Gastroesophageal sphincter (tissue), 4 donors: ENCODE measurements at places on chromosomes 16 and 17. TPM values are rescaled to one million over a fixed set of nuclear protein-coding genes. Genes with fewer than 3 reads are reported as not detected.
A peak's percentile ranks its signal among the peaks of the same experiment; 100 is the strongest.

- ATAC-seq, result no peak
Measured at GRCh38 chr17:7580604-7581575, 1.5 kb downstream of the CD68 start.

- ATAC-seq, result no peak
Measured at GRCh38 chr17:57340160-57340981, 84.0 kb downstream of the MSI2 start.

DNA sequence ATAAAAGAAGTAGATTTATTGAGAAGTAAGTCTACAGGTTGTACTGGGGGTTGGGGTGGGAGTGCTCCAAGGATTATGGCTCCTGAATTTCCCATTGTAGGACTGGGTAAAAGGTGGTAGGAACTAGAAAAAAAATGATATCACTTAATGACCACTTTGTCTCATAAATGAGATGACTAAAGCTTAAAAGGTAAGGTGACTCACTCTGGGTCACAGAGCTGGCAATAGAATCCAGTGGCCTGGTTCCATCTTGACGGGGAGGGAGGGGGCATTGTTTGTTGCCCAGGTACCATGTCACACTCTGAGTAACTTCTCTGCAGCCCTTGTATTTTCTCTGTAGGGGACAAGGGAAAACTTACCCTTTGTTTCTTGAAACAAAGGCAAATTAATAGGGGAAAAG is 126.1 kb downstream of the PITPNC1 start:
- no peak for ATAC-seq

TMEM238L gene
- total RNA-seq, result not detected

GRCh38 chr17:45963889-45964288 is 35.2 kb upstream of the STH start:
- no peak for ATAC-seq

GRCh38 chr16:29815032-29815721 is 775 bp upstream of the PAGR1 start:
- no peak for ATAC-seq

WFIKKN2 gene
- total RNA-seq, result 0.16 TPM

PPY gene
- total RNA-seq, result not detected

- no peak for ATAC-seq
Measured at GRCh38 chr16:86026916-86027315, 128.0 kb downstream of the IRF8 start.

STAT3 gene
- 146 TPM for total RNA-seq

CFAP52 gene
- total RNA-seq, result 0.40 TPM

DNA sequence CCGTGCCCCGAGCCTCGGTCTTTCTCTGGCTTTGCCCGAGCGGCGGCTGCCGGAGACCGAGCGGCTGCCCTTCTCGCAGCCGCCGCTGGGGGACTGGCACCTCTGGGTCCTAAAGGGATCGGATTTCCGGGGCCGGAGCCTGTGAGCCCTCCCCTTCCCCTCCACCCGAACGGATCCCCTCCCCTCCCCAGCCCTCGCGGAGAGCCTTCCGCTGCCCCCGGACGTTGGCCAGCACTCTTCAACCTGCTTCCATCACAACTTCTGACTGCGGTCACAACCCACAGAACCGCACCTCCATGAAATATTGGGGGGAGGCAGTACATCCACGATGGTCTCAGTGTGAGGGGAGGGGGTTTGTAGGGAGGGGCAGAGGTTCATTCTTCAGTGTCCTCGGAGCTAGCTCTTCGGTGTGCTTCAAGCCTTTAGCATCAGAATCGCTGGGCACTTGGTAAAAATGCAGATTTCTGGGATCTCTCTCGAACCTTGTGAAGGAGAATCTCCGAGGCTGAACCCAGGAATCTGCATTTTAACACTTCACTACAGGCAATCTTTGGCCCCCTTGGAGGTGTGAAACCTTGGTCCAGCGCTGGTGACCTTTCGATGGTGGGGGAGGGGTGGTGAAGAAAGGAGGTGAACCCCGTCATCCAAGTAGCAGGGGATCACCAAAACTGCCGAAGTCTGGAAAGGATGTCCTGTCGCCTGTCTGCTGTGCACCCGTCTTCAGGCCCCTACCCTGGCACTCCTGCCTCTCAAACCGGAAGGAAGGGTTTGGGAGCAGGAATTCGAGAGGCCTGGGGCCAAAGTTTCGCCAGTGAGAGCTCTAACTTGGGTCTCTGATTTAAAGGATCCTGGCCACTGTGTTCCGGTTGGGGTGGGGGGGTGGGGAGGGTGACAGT is 812 bp upstream of the PPP1R9B start:
- peak; percentile 80 for ATAC-seq

- no peak for ATAC-seq
Measured at GRCh38 chr17:40402668-40403067, 15.0 kb downstream of the TOP2A start.

DNA sequence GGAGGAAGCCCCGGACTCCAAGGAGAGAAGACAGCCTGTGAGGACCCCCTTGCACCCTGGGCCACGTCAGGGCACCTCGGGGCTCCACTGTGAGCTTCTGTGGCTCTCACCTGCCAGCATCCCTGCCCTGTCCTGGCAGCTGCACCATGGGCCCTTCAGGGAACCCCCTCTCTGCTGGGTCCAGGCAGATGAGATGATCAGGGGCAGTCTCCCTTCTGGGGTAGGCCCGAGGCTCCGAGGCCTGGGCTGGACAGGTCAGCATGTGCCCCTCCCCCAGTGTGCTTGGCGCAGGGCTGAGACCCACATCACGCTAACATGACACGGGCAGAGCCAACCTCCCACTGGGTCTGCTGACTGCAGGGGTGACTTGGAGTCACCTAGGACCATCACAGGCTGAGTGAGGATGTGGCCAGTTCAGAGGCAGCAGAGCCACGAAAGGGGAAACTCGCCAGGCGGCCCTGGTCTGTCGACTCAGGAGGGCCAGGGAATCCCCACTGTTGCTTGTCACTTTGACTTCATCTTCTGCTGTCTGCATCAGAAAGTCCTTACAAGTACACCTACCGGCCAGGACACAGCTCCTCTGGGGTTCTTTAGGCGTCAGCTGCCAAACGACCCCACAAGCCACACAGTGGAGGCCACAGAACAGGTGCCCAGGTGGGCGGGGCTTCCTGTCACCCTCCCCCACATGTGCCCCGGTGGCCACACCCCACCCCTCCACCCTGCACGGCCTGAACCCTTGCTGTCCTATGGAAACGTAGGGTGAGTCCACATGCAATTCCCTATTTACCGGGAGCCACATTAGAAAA is 2.2 kb downstream of the GALNS start:
- no peak for ATAC-seq

PRAC1 gene
- total RNA-seq, result not detected

CCL1 gene
- total RNA-seq, result not detected

CES5A gene
- not detected for total RNA-seq

DNA sequence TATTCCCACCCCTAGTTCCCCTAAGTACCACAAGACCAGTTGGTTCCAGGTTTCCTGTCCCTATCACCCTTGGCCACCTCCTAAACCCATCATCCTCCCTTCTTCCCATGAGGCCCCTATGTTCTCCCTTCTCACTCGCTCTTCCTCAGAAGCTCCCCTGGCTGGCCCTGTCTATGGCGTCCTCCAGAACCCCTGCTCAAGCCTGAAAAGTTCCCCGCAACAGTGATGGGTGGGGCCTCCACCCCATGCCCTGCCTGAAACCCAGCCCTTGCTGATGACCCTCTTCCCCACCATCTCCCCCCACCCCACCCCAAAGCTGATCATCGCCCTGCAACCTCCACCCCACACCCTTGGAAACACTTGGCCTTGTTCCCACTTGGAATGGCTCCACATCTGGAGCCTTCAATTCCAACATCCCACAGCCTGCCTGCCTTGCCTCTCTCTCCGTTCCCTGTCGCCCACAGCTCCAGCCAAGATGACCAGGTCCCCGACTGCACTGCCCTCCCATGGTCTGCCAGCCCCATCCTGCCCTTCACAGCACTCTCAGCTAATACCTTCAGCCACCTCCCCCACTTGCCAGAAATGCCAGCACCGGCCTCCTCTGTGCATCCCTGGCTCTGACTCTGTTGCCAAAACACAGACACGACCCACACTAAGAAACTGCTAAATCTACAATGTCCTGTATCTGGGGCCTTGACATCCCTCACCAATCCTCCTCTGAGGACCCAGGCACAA is 10.5 kb downstream of the OSBPL7 start:
- ATAC-seq, result no peak

DNA sequence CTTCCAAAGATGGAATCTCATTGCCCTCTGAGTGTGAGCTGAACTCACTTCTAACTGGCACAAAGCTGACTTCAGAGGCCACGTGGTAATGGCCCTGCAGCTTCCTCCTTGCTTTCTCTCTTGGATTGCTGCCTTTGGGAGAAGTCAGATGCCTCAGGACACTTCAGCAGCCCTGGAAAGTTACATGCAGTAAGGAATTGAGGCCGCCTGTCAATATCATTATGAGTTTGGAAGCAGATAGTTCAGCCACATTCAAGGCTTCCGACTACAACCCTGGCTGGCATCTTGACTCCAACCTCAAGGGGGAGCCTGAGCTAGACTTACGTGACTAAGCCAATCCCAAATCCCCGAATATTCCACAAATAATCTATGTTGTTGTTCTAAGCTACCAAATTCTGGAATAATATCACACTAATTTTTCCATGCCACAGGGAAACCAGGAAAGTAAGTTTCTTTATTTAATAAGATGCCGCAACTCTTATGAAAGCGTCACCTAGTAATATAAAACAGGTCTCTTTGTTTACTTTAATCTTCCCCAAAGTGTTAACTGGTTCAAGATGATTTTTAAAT is 13.6 kb downstream of the CEP20 start:
- peak; percentile 75 for ATAC-seq

SPG7 gene
- 95.0 TPM for total RNA-seq

DNA sequence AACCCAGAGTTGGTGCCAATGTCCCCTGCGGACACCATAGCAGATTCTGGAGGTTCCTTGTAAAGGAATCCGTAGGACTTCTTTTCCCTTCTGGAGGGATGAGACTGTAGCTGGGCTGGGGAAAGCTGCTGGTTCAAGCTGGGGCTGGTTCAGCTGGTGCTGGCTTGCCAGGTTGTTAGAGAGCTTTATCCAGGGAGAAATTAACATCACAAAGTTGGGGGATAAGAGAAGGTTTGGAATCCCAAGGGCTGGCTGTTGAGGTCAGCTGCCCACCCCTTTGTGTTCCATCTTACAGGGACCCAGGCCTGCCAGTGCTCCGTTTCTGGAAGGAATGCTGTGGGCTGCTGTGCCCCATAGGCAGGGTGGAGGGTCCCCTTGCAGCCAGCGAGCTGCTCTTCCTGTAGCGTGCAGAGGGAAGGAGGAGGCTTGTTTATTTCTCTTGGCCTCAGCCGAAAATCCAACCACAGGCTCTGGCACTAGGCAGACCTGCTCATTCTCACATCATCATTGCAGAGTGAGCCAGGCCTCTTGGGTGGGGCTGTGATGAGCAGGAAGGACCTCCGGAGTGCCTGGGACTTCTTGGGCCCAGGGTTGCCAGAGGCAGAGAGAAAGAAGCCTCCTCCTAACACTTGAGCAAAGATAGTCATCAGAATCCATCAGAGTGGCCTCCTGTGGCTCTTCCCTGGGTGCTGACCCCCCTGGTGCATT is 251.1 kb downstream of the SEC14L1 start:
- ATAC-seq, result peak; percentile 70

DNA sequence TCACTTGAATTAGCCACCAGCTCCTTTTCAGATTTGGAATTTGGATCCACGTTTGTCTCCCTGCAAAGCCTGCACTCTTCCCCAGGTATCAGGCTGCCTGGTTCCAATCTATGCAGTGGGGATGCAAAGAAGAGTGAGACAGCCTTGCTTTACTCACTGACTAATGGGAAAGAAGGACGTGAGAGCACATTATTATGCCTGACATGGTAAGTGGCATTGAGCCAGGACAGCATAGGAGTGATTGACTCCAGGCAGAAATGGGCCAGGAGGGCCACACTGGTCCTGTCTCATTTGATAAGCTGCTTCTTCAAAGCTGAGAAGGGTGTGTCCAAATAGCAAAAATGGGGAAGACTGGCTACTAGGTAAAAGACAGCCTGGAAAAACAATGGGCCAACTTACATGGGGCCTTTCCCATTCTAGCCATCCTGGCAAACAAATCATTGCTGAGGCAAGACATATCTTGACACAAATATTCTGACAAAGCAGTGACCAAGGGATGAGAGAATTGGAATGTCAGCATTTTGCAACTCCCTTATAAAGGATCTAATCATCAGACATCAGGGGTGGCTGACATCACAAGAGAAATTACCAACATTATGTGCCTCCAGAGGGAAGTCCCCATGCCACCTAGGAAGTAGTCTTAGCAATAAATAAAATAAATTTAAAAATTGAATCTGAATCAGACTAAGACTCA is 38.6 kb downstream of the CDH11 start:
- no peak for ATAC-seq

DNA sequence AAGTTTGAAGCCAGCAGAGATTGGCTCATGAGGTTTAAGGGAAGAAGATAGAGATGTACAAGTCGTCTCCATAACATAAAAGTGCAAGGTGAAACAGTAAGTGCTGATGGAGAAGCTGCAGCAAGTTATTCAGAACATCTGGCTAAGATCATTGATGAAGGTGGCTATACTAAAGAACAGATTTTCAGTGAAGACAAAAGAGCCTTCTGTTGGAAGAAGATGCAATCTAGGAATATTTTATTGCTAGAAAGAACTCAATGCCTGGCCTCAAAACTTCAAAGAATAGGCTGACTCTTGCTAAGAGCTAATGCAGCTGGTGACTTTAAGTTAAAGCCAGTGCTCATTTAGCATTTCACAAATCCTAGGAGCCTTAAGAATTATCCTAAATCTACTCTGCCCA is 26.0 kb downstream of the CCL4 start:
- no peak for ATAC-seq

- no peak for ATAC-seq
Measured at GRCh38 chr16:87619360-87620200, 17.3 kb downstream of the JPH3 start.

DNA sequence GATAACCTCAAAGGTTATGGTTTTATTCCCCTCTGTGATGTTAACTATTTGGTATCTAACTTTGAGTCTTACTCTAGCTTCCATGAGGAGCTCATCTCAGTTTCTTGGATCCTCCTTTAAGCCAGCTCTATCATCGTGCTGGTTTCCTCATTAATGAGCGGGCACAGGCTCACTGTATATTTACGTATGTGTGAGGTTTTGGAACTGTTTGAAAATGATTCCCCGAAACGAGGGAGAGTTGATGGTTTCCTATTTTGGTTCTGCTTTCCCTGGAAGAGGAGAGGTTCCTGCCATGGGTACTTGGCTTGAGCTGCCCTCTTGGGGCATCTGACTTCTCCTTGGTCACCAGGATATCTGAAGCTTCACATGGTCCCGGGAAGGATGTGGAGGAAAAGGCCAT is 32.7 kb upstream of the PIK3R6 start:
- ATAC-seq, result no peak

DNA sequence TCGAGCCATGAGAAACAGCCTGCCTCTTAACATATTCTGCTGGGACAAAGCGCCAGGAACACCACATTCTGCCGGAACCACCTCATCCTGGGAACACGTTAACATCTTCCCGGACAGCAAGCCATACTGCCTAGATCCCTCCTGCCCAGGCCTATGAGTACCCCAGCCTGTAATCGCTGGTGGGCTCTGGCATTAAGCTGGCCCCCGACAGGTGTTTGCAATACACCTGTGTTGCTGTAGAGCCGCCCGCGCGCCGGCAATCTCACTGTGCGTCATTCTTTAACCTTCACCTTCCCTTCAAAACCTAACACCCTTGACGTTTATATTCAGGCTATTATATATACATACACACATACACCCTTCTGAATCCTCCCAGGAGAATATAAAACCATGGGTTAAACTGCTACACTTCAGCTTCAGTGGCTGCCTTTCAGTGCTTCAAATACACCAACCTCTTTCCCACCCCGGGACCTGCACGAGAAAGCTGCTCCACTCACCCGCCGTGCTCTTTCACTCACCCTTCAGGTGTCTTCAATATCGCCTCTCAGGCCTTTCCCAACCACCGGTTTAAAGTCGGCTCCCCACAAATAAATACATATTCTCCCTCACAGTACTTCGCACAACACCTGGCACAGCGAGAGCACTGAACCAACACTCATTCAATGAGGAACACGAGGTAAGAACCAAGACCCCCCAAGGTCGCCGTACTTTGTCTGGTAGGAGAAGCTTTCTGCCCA is 1.0 kb upstream of the ENDOV start:
- ATAC-seq, result no peak
